ENCODE measurements at places on chromosomes 4 and X.

DNA sequence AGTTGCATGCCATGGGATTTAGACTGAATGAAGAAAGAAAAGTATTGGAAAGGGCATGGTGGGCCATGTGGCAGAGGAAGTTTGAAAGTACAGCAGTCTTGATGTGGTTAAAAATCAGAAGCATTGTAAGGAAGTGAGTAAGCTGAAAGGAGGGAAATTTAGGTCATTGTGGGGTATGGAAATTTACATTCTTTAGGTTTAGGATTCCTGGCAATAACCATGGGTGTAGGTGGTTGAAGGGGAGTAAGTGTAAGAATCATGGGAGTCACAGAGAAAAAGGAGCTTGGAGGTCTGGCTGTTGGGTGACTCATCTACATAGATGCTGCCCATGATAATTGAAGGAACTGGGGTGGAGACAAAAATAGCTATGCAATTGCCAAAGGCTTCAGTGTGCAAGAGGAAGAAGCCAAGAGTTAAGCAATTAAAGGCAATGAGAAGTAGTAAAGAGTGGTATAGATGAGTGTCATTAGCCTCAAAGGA lies 243.8 kb upstream of the LDB2 start:
- DNase-seq: no peak

DNA sequence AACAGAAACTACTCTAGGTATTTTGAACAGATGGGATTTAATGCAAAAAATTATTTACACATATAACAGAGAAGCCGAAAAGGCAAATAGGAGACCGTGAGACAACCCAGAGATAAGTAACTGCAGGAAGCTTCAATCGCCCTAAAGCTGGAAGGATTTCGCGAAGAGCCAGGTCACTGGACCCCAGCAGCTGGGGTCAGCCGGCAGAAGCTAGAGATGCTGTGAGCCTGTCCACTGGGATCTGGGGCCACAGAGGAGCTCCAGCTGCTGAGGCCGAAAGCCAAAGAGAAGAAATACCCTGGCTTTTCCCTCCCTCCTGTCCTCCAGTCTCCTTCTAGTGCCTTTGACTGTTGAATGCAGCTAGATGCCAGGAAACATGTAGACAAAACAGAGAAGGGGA lies 192.8 kb upstream of the BCOR start:
- no peak for DNase-seq

DNA sequence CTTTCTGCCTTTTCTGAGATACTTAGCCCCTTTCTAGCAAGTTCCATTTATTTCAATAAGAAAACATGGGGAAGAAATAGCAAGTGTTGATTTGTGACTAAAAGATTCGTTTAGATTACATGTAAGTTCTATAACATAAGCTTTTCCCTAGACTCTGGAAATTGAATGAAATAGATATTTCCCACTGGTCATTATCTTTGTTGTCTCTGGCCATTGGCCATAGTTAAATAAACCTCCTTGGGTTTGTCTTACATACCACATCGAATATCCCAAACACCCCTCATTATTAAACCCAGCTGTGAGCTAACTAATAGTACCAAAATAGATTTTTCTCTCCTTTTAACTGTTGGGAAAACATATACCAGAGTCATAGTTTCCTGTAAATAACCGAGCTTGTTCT lies 534.8 kb downstream of the IQCM start:
- DNase-seq: no peak

- peak; percentile 4 for DNase-seq
Observed at GRCh38 chrX:101078716-101079598, at the start of gene TMEM35A. Gene TMEM35A, plus strand, starts transcription at chrX:101078879. Its CDS starts 124 bp downstream, at chrX:101079003.

DNA sequence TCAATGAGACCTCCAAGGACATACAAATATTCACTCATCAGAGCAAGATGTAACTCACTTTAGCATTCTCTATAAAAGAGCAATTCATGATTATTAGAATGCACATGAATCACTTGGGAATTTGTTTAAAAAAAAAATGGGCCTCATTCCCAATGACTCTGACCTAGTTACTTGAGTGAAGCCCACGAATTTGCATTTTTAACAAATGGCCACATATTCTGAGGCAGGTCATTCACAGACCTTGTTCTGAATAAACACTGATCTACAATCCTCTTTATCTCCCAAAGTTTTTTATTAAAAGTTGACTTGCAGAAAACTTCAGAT lies 255.1 kb upstream of the VEGFC start:
- DNase-seq: no peak

DNA sequence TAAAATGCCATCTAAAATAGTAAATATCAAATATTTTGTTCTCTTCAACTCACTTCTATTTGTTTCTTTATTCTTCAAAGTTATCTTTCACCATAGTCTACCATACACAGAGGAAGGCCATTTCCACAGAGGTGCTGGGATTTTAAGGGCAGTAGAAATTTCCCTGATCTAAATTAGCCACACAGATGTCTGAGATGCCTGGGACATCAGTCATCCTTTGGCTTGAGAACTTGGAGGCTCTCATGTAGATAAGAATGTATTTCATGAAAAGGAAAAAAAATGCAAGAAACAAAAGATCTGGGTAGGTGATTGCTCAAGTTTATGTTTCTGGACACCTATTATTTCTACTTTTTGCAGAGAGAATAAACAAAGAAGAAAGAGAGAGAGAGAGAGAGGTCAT lies 1008.2 kb downstream of the NLGN4X start:
- DNase-seq: no peak
